Left renal cortex interstitium (tissue), 4 donors: ENCODE measurements at places on chromosomes 5 and 9. TPM values are rescaled to one million over a fixed set of nuclear protein-coding genes. Genes with fewer than 3 reads are reported as not detected.
A peak's percentile ranks its signal among the peaks of the same experiment; 100 is the strongest.

DNA sequence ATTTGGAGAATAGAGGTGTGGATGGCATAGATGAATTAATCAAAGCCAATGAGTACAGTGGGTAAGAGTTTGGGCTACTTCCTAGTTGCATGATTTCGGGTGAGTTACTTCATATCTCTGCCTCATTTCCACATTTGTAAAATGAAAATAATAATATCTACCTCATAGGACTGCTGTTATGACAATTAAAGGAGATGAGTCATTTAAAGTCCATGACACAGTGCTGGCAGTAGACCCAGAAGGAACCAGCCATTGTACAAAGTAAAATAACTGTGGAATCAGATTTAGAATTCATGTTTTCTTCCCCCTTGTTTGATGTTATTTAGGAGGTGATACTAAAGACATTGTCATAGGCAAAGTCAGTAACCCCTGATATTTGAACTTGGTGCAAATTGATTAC is 139.5 kb upstream of the SLC27A6 start:
- DNase-seq = no peak

Gene IRX1
- 25.4 TPM for polyA plus RNA-seq

DNA sequence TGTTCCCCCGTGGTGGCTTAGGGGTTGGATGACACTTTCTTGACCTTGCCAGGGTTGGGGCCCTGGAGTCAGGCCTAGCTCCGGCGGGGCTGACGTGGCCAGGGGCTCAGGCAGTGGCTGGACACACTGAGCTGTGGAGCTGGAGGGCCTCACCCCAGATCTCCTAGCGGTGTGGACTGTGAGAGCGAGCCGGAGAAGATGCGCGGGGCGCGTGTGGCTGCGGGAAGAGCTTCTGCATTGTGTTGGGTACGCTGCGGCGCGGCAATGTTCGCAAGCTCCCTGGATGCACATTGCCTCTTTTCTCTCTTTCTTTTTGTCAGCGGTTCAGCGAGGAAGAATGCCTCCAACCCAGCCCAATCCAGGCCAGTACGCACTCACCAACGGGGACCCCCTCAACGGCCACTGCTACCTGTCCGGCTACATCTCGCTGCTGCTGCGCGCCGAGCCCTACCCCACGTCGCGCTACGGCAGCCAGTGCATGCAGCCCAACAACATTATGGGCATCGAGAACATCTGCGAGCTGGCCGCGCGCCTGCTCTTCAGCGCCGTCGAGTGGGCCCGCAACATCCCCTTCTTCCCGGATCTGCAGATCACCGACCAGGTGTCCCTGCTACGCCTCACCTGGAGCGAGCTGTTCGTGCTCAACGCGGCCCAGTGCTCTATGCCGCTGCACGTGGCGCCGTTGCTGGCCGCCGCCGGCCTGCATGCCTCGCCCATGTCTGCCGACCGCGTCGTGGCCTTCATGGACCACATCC is 4.8 kb downstream of the NR2F1 start:
- DNase-seq = no peak

Gene PRXL2C
- polyA plus RNA-seq = 6.1 TPM

- no peak for DNase-seq
Measured at GRCh38 chr5:110925398-110925797, 146.1 kb upstream of the TSLP start.

Gene NR2F1
- 304 TPM for polyA plus RNA-seq

DNA sequence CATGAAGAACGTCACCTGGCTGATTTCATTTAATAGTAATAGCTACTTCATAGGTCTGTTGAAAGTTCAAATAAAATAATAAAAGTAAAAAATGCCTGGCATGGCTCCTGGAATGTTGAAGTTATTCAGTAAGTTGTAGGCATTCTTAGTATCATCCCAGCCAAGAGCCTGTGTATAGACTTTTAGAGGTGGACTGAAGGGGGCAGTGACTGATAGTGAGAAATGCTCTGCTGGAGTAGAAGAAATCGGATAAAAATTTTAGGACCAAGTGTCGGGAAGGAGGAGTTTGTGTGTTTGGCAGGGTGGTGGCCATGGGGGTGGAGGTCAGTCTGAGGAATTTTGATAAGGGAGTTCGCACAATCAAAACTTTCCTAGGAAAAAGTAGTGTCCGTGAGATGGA is 3.6 kb downstream of the ZFP2 start:
- DNase-seq = no peak

DNA sequence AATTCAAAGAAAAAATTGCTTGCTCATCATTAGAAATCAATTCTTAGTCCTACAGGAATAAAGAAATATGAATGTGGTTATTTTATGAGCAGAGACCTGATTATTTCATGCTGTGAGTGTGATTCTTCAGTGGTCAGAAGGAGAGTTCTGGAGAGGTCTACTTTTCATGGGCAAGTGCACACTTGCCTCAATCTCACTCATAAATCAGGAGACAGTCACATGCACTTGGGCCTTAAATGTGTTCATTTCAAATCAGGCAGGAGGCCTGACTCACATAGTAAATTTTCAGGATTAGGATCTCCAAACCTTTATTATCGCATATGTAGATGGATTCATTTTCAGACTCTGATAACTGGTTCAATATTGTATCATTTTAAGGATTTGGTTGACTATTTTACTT is 323.2 kb upstream of the CCNH start:
- DNase-seq = no peak

DNA sequence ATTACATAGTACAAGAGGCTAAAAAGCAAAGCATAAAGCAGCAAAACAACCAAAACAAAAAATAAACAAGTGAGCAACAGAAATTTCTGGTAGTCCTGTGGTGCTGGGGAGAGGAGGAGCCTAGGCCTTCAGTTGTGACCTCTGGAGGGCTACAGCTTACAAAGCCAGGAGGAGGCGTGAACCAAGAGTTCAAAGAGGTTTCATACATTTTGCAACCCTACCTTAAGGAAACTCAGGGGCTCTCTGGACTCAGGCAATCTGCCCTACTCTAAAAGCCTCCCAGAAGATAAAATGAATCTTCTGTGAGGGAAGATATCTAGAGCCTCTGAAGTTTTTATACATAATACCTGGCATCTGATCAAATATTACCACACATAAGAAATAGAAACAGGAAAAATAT is 187.4 kb downstream of the AGTPBP1 start:
- DNase-seq = no peak

DNA sequence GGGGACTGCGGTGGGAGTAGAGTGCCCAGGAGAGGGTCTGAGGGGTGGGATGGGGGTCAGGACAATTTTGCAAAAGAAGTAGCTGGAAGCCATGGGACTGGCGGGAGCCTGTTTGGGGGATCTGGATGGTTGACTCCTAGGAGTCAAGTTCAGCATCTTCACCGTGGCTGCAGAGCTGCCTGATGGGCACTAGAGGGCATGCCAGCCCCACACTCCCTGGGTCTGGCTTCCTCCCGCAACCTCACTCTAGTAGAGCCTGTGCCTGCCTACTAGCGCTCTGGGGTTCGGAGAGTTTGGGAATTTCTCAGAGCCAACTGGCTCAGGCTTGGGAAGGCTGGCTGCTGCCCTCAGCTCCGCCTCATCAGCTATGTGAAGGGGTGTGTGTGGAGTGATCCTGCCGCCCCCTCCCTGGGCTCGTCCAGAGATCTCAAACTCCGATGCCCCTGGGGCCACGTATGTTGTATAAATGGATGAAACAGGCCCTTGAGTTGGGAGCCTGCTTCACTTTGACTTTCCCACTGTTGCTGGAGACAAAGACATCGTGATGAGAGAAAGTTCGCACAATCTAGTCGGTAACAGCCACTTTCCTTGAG is 10.8 kb downstream of the TSPAN17 start:
- DNase-seq = no peak

DNA sequence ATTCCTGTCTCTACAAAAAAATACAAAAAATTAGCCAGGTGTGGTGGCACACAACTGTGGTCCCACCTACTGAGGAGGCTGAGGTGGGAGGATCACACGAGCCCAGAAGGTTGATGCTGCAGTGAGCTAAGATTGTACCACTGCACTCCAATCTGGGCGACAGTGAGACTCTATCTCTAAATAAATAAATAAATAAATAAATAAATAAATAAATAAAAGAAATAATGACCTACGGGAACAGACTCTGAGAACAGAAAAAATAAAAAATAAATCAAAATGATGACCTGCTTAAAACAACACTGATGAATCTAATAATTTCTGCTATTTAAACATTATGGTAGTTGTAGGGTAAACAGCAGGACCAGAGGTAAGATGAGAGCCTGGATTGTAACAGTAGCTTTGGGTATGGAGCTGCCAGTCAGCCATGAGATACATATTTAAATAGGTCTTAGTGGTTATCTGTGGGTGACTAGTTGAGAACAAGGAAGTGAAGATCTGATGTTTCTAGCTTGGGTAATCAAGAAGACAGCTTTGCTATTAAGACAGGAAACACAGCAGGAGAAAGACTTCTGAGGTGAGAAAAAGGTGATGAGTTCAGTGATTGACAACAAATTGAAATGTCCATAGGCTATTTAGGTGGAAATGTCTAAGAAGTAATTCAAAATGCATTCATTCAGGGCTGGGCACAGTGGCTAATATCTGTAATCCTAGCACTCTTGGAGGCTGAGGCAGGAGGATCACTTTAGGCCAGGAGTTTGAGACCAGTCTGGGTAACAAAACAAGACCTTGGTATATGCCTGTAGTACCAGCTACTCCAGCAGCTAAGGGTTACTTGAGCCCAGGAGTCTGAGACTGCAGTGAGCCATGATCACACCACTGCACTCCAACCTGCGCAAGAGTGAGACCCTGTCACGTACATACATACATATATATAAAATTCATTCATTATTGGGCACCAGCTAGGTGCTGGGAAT is 11.0 kb downstream of the RNF145 start:
- DNase-seq = no peak

Gene FBP2
- not detected for polyA plus RNA-seq

DNA sequence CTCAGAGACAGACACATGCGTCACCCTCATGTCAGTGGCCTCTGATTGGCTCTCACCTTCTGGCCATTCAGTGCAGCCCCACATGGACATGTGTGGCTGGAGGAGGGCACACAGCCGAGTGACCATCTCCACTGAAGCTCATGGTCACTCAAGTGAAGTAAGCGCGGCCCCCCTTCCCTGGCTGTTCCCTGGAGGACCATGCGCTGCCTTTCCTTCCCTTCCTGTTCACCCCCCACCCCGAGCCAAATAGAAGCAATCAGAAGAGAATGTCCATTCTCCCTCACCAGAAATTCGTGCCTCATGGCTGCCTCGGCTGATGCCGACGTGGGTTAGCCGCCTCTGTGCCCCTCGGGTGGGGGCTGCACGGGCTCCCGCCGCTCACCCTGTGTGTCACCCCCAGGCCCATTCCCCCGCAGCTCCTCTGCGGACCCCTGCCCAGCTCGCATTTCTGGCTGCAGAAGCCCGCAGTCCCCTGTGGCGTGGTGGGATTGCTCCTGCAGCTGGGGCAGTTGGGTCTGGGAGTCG is 12.5 kb upstream of the COL5A1 start:
- DNase-seq = no peak

- DNase-seq = no peak
Measured at GRCh38 chr9:85541876-85542275, 199.9 kb downstream of the AGTPBP1 start.

Gene HDAC3
- 121 TPM for polyA plus RNA-seq

GRCh38 chr5:44542470-44542869 is 153.2 kb upstream of the FGF10 start:
- no peak for DNase-seq

GRCh38 chr5:159995907-159996306 is 13.0 kb upstream of the TTC1 start:
- no peak for DNase-seq

- DNase-seq = peak; percentile 91
Measured at GRCh38 chr5:179023528-179024189, at the start of gene ZNF879. ZNF879 (plus strand) TSS chr5:179023804; CDS start chr5:179025005, 1,201 bp downstream.

DNA sequence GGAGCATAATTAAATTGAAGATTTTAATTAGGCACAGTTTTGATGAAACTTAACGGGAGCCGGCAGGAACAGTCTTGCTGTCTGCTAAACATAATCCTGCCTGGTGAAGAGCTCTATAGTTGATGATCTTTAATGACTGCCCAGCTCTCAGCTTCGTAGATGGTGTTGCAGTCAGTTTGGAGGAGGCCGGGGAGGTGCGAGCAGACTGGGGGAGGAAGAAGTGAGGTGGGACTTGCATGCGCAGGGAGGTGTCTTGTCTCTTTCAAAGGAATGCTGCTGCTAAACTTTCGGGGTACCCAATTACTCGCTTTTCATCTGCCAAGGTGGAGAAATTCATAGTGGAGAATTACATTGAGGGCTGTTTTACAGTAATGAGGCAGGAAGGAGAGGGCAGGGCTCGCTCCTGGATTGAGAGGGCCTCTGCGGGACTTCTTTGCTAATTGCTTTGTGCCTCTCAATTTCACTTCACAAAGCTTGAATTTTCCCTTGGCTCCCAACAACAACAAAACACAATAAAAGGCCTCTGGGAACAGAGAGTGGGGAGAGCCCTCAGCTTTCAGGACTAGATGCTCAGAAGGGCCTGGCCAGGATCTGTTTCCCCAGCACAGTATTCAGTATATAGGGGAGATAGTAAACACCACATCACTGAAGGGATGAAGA is 257.9 kb upstream of the ADRA1B start:
- DNase-seq = no peak

Gene BSPRY
- 11.1 TPM for polyA plus RNA-seq

GRCh38 chr5:62771341-62771740 is 192.7 kb downstream of the LRRC70 start:
- no peak for DNase-seq

Gene FOXD4L6
- not detected for polyA plus RNA-seq

- no peak for DNase-seq
Measured at GRCh38 chr9:18595597-18595996, 121.6 kb downstream of the ADAMTSL1 start.

Gene EGFL7
- 62.7 TPM for polyA plus RNA-seq

DNA sequence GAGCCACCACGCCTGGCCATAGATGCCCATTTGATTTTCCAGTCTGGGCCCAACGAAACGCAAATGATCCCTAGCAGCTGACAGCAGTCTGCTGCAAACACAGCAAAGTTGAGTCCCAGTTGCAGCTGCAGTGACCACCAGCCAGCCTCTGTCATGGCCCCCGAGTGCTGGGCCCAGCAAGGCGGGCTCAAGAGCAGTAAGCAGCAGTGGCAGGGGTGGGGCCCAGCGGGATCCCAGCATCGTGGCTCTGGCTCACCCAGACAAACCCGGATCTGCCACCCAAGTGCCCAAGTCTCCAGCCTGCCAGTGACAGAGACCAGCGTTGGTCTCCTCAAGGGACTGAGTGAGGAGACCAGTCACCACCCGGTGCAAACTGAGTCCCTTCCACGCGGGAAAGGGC is 6.9 kb upstream of the LTC4S start:
- no peak for DNase-seq
